ENCODE measurements at places on chromosomes 4 and X.

- no peak for DNase-seq
Observed at GRCh38 chrX:82092307-82092706, 890.4 kb downstream of the SH3BGRL start.

DNA sequence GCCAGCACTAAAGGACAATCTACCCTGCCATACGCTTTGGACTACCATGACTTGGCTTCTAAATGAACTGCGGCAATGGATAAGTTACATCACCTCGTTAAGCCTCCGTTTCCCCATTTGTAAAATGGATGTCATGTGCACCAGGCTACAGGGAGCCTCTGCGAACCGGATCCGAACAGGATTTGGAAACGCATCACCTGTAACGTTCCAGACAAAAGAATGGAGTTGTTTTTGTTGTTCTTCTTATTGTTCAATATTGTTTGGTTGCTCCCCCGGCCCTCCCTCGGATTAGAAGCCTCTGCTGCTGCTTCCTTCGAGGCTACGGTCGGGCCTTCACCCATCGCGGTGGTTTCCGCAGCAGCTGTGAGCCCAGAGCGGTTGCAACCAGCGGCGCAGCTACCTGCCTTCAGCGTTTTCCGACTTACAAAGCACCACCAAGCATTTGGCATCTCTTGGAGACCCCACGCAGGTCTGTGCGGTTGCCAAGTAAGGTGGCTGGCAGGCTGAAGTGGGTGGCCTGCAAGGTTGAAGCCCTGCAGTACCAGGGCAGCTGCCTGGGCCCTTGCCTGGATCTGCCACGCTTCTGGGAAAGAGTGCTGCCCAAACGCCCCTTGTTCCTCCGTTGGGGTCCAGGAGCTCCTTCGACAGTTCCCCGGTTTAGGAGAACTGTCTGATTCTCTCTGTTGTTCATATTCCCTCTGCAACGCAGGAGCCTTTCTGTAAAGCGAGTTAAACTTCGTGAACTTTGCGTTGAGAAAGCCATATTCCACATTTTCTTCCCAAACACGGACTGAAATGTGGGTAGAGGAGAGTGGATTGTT is 7.1 kb downstream of the NKX3-2 start:
- DNase-seq = peak; percentile 5

- no peak for DNase-seq
Observed at GRCh38 chr4:61309616-61310015, 109.5 kb downstream of the ADGRL3 start.

DNA sequence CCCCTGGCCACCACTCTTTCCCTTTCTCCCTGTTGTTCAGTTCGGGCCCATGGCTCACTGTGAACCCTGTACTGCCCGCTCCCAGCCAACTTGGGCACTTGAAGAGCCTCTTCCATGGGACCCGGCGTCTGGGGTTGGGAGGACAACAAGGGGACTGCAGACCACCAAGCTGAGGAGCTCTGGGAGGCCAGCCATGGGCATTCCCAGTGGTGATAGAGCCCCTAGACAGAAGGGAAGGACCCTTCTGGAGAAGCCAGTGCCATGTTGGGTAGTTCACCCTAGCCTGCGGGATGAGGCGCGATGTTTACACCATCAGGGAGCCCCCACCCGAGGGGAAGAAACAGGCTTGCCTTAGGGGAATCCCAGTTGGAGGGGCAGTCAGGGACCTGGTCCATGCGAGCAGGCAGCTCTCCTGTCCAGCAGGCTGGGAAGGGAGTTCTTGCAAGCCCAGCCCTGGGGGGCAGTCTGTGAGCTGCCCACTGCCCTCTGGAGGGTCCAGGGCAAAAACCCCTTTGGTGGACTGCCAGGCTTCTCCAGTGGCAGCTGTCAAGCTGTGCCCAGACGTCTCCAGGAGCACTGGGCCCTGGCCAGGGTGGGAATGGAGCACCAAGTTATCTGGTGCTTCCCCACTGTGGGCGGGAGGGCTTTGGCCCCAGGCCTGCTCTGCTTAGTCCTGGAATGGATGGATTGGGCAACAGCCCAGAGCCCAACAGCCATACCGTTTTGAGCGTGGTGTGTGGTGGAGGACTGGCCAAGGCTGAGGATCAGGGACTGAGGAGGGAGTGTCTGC is 23.7 kb upstream of the UBA1 start:
- DNase-seq = peak; percentile 2

GRCh38 chr4:90293320-90293719 is 166.1 kb downstream of the CCSER1 start:
- DNase-seq = no peak

- DNase-seq = no peak
Observed at GRCh38 chr4:41590591-41590990, 52.6 kb downstream of the LIMCH1 start.

DNA sequence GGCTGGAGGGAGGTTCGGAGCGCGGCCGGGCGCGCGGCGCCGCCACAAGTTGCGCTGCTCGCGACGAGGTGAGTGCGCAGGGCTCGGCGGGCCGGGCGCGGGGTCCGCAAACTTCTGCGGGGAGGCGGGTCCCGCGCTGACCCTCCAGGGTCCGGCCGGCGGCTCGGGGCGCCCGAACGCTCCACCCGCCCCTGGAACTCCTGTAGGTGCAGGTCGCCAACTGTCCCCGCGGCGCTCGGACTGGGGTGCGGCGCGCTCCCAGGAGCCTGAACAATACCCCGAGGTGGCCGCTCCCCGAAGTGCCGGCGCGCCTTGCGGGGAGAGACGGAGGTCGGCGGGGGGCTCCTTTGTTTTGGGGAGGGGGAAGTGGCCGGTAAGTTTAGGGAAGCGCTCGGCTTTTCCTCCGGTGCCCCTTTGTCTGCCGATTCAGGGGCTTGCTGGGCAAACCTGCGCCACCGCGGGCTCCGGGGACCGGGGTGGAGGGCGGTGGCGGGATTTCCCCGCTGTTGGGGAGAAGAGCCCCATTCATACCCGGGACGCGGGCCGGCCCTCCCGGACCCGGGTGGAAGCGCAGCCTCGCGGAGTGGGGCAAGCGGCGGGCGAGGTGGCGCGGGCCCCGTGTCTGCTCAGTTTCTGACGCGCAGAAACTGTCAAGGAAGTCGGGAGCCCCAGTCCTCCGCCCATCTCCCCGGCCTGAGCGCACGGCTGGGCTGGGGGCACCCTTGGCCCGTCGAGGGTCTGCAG is 694 bp downstream of the TBL1X start:
- DNase-seq = no peak

- no peak for DNase-seq
Observed at GRCh38 chr4:37535872-37536271, 150.3 kb downstream of the RELL1 start.

GRCh38 chr4:336099-336892 is 1.3 kb upstream of the ZNF141 start:
- DNase-seq = peak; percentile 23

- DNase-seq = no peak
Observed at GRCh38 chrX:67544281-67545035, 637 bp downstream of the AR start.

DNA sequence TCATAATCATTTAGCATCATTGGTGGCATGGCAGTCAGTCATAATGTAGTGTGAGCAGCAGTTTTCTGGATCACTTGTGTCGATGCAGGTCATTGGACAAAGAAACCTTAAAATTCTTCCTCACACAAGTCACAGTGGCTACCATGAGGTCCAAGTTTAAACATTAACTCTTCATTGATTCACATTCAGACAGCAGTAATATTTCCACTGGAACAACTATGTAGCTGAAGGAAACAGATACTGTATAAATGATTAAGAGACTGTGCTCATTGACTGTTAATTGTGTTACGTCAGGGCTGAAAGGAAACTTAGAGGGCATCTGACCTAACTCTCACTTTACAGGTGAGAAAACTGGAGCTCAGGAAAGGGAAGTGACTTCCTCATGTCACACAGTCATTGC is 261.8 kb downstream of the KLHL13 start:
- no peak for DNase-seq

DNA sequence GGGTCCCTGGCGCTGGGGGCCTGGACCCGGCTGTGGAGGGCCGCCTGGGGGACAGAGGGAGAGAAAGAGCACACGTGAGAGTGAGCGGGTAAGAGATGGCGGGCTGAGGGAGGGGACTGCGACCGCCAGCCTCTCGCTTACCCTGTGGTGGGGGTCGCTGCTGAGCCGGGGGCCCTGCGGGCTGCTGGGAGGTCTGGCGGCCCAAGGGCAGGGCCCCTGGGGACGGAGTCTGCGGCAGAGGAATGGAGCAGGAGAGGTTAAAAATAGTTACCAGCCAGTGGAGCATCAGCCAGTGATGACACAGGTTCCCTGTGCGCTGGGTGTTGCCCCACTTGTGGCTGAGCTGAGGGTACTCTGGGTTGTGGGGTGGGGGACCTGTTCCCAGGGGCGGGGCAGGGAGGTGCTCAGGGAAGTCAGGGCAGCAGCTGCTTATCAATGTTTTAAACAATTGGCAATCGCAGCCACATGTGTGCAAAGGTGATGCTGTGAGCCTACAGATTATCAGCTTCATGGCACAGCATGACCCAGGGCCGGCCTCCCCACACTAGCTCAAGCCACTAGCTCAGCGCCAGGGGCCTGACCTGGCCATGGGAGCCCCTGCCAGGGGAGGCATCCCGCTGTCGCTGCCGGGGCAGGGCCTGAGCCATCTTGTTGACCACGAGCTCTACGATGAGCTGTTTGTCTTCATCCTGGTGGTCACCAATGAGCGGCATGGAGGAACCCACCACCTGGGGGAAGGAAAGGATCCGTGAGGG is 7.5 kb upstream of the TIMP1 start:
- DNase-seq = no peak

All from 8988T (cell line).